ENCODE measurements at places on chromosomes 7 and 10.

- DNase-seq, result peak; percentile 57
These were observed 575 bp downstream of the DLG5 start for GRCh38 chr10:77925795-77926565.

DNA sequence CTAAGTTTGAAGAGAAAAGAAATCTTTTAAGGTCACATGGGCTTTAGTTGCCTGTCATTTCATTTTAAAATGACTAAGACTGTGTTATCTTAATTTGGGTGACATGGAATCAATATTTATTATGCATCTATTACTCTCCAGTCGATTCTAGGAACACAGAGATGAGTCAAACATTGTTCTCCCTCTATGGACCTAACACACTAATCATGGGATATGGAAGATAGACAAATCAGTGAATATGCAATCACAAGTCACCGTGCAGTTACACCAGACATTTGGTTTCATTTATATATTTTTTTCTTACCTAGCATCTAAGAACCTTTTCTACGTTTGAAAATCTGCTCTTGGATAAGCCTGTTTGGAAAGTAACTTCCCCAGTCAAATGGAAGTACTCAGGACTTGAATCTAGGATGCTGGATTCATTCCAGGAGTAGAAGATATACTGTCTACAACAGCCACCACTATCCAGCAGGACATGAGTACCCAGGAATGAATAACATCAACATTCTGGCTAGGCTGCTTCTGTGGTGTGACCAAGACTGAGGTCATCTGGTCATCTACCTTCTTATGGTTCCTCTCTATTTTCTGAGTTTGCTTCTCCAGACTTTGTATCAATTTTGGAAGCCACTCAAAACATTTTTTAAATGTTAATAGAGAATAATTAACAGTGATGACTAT, 902.9 kb upstream of the LRRN3 start:
- DNase-seq, result no peak

- no peak for DNase-seq
These were observed 2.4 kb downstream of the KLLN start for GRCh38 chr10:87860816-87861403.

- DNase-seq, result no peak
These were observed 13.5 kb upstream of the CSGALNACT2 start for GRCh38 chr10:43124574-43125273.

GRCh38 chr10:103717341-103718246, 137.8 kb downstream of the SH3PXD2A start:
- DNase-seq, result no peak

- DNase-seq, result no peak
These were observed 257.1 kb downstream of the SFMBT2 start for GRCh38 chr10:7153750-7154149.

- DNase-seq, result no peak
These were observed 32.0 kb downstream of the TCERG1L start for GRCh38 chr10:131279516-131279915.

DNA sequence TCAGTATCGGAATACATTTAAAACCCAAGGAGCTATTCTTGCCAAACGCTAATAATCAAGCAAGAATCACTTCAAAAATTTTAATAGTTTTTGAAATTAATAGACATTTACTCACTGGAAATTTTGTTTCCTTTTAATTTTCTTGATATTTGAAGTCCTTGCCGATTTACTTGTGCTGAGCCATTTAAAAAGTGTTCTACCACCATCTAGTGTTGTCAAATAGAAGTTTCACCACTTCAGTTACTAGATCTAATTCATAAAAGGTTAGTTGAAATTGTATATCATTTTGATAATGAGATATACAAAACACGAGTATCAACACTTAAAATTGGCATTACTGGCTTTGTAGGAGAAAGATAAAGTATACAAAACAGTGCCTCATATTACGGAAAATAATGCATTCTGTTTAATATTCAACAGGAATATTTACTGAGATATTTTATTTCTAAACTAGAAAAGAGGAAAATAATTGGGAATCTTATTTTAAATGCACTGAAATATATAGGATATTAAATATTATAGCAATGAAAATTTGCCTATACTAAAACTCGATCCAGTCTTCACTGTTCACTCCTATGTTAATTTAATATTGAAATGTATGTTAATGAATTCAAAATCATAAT, 664.8 kb upstream of the SEMA3D start:
- DNase-seq, result no peak

DNA sequence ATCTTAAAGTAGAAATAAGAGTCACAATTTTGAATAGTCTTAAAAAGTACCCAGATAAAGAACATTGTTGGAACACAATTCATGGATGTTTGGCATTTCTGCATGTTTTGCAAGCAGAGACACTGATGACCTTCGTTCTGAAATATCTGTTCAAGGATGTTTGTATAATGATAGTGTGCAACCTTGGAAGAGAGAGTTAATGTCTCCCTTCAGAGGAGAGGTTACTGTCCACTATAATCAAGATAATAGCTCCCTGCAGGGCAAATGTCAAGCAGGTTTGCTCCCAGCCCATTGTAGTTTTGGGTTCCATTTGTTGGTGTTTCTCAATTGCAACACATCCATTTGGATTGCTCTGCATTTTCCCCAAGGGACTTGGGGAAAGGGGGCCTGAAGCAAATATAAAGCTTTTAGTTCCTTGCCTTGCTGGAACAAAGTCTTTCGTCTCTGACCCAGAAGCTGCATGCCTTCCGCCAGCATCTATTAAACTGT, 45.2 kb downstream of the COL1A2 start:
- no peak for DNase-seq

DNA sequence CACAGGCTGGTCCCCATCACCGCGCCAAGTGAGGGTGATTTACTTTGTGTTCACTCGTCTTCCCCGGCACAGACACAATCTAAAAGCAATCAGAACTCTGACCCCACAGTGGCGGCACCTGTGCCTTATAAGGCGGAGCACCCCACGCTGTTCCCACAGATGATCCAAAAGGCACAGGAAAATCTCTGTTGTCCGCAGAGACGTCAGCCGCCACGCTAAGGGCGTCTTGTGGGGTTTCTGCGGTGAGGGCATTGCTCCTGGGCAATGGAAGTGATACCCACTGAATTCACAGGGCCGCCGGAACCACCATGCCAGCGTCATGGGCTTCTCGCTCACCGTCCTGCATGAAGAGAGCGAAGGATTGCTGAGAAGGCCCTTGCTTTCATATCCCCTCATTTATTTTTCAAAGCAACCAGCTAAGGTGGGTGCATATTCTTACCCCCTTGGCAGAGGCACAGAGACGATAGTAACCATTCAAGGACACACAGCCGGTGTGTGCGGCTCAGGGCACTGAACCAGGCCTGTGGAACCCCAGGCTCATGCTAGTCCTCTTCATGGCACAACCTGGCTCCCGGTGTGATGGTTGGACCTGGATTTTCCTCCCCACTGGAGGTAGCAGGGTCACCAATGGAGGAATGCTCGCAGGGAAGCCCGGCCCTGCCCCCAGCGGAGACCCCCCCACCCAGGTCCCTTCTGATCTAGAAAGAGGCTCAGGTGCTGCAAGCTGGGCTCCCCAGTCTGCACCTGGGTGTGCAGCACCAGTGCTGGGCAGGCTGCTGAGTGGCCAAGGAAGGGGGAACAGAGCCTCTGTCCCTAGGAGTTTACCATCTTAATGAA, 279.0 kb downstream of the TCERG1L start:
- DNase-seq, result no peak

DNA sequence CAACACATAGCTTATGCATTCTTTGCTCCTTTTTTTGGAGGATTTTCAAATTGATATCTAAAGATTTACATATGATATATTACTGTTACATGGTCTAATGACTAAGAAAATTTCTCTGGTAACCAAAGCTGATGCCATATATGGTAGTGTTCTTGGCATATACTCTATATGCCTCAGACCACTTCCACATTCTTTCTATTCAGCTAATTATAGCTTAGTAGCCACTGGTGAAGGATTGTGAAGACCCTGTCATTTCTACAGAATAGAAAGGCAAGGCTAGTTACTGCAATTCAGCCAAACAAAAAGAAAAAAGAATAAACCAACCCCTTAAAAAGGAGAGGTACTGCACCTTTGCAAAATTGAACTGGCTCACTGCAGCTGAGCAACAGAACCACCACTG, 3.7 kb downstream of the PURB start:
- DNase-seq, result no peak

DNA sequence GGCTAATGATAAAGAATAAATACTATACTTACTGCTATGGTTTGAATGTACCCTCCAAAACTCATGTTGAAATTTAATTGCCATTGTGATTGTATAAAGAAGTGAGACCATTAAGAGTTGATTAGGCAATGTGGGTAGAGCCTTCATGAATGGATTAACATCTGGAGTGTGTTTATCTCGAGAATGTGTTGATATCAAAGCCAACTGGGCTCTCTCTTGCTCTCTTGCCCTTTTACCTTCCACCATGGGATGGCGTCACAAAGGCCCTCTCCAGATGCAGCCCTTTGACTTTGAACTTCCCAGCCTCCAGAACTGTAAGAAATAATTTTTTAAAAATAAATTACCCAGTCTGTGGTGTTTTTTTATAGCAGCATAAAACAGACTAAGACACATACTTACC, 50.1 kb upstream of the GHITM start:
- no peak for DNase-seq

- no peak for DNase-seq
These were observed 139.1 kb downstream of the BICC1 start for GRCh38 chr10:58651742-58652141.

GRCh38 chr7:1229956-1230355, 2.7 kb upstream of the UNCX start:
- DNase-seq, result no peak

DNA sequence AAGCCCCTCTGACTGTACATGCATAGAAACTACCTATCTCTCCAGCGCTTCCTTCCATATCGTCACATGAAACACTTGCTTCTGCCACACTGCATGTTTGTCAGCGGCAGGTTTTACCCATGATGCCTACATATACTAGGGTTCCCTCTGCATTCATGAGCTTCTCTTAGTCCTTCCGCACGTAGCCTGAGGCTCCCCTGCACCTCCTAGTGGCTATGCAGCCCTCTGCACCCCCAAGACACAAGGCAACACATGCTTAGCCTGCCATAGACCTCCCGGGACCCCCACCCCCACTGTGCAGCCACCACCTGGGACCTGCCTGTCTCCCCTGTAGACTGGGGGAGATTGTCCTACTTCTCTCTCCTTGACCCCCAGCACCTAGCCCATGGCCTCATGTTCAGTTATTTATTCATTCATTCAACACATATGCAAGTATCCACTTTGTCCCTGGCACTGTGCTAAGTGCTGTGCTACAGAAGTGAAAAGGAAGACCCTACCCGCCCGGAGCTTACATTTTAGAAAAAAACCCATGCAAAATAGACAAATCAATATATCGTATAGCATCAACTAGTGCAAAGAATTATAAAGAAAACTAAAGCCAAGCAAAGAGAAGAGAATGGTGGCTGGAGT, 23.5 kb downstream of the TMEM273 start:
- no peak for DNase-seq

- DNase-seq, result no peak
These were observed 91.7 kb downstream of the RNF216 start for GRCh38 chr7:5689716-5690115.

GRCh38 chr7:21603462-21603861, 60.6 kb downstream of the DNAH11 start:
- DNase-seq, result no peak

- no peak for DNase-seq
These were observed 63.9 kb downstream of the IKZF1 start for GRCh38 chr7:50368366-50368765.

DNA sequence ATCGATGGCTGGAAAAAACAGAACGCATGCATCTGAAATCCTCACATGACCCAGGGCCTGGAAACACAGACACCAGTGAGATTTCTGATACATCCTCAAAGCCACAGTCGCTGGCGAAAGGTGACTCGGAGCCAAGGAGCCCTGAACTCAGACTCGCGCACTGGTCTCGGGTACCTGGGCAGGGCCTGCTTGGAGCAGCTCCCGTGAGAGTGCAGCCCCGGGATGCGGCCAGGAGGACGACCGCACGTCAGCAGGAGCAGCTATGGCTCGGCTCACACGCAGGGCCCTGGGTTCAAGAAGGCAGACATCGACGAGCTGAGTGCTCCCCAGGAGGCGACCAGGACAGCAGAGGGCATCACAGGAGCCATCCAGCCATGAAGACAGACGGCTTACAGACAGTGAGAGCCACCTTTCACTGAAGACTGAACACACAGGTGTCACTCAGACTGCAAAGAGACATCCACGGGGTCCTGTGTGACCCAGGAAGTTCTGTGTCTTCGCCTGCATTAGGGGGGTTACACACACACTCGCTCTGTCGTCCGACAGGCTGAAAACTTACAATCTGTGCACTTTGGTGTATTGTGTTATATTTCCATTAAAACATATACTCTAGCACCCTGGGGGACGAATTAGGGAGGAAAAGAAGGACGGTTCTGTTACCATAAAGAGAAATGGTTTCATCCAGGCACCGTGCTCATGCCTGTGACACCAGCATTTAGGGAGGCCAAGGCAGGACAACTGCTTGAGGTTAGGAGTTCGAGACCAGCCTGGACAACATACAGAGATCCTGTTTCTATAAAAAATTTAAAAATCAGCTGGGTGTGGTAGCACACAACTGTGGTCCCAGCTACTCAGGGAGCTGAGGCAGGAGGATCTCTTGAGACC, 227.7 kb downstream of the MAD1L1 start:
- DNase-seq, result no peak

- no peak for DNase-seq
These were observed 50.8 kb downstream of the PHYHIPL start for GRCh38 chr10:59227136-59227673.

GRCh38 chr10:29141761-29142160, 147.1 kb upstream of the LYZL1 start:
- peak; percentile 67 for DNase-seq

GRCh38 chr10:96935148-96935547, 103.0 kb downstream of the LCOR start:
- no peak for DNase-seq

- DNase-seq, result no peak
These were observed 266.3 kb downstream of the PPP1R3A start for GRCh38 chr7:113652501-113652900.
